NCI-H1436 treated with DMSO at 0.1 percent for 48 hours (cell line): ENCODE measurements at places on chromosomes 7 and 10.

- no peak for DNase-seq
Measured at GRCh38 chr10:70162151-70162891, 8.0 kb downstream of the SAR1A start.

GRCh38 chr10:48804740-48805182 lies 120.1 kb downstream of the WDFY4 start:
- DNase-seq: no peak

- DNase-seq: no peak
Measured at GRCh38 chr7:29282819-29283414, 88.3 kb downstream of the CHN2 start.

GRCh38 chr7:66558660-66559465 lies 69.8 kb upstream of the KCTD7 start:
- DNase-seq: no peak
